ENCODE measurements at places on chromosomes 3 and 15.

DNA sequence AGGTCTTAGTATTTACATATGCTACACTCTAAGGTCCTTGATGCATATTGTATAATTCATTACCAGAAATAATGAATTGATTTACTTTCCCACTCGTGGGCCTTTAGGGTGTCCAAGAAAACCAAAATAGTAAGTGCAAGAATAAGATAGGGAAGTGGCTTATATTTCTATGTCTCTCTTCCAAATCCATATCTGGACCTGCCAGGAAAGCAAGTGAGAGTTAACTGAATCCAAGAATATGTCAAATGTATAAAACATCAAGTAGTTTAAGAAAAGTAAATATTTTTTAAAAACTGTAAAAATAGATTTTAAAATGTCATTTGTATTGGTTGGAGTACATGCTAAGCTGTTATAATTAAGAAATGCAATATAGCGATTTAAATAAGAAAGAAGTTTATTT lies 1072.1 kb downstream of the OTOL1 start:
- no peak for DNase-seq

DNA sequence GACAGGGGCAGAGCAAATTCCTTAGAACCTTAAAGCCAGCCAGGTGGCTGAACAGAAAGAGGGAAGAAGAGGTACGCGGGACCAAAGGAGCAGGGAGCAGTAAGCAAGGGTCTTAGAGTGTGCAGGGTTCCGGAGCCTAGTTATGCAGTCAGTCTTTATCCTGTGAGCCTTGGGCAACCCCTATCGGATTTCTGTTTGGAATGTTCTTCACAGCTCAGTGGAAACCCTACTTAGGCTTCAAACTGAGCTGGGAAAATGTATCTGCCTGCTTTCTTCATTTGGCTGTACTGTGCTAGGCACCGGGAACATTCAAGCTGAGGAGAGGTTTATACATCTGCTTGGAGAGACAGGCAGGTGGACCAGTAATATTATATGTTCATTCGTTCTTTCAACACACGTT lies 37.1 kb downstream of the PSMD6 start:
- no peak for DNase-seq

DNA sequence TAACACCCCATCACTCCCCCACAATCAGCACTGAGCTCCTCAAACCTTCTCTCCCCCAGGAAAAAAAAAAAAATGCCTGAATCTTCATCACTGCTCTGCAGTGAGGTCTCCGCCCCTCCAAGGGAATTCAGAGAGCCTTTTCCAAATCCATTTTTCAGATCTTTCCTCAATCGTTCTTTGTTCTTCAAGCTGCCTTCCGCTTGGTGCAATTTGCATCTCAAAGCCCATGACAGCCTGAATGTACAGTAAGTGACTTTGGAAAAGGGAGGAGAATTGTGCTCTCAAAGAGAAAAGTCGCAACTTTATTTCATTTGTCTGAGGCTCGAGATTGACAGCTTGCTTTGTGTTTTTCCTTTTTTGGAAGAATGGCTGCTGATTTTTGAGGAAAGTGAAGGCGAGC lies 75.0 kb downstream of the CORO2B start:
- no peak for DNase-seq

GRCh38 chr15:100345438-100345837 lies 3.7 kb upstream of the ADAMTS17 start:
- DNase-seq = no peak

GRCh38 chr3:178538056-178538455 lies 1.8 kb downstream of the KCNMB2 start:
- DNase-seq = no peak

- DNase-seq = no peak
Observed at GRCh38 chr3:29201604-29202003, 79.3 kb upstream of the RBMS3 start.

DNA sequence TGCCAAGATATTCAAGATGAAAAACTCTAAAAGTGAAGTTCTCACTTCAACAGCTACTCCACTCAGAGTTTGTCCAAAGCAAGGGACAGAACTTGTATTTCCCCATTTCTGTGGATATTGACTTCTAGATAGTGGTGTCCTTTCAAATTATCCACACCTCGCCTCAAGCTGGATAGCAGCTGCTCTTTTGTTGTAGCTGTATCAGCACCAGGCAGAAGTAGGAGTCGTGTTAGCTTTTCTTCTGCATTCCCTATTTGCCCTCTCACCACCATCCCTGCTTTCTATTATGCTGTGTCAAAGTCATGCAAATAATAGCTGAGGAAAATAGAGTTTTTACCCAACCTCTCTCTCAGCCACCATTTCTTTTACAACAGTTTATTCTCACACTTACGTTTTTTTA lies 303.8 kb downstream of the EPHA3 start:
- DNase-seq = no peak
